H9 (cell line): ENCODE measurements at places on chromosomes 7 and 10.

- H3K27me3 ChIP-seq, result no peaks in the 10 kb centered on the region; the same call in none of the 2 replicates
- no peaks in the 10 kb centered on the region for H3K4me1 ChIP-seq
- DNase-seq, result no peak
- H3K27ac ChIP-seq, result no peak overlapping the region
These were observed 41.7 kb downstream of the GTF2IRD1 start for GRCh38 chr7:74495112-74496086.

DNA sequence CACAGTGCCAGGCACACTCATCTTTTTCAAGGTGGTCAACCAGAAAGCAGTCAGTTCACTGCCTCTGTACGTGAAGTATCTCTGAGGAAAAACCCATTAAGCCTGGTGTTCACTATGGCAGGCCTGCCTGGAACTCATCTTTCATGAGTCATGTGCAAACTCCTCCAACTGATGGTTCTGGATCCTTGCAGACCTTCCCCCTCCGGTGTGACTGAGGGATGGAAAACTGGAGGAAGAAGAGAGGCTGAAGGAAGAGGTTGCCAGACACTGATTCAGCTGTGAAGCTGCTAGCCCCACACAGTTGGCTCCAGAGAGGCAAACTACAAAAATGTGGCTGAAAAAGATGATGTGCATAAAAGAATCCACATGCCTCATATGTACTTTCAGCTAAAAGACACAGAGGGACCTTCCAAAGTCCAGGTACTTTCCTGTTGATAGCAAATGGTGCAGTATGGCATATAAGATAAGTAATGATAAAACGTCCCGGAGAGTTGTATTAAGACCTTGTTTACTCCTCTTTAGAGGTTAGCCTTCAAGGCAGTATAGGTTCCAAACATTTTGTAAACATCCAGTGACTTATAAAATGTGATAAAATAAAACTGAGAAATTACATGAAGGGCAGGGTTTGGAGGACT lies 2.7 kb downstream of the CYP3A5 start:
- H3K4me1 ChIP-seq, result no peaks in the 10 kb centered on the region
- no peak for DNase-seq
- H3K27ac ChIP-seq, result no peak overlapping the region

- no peak overlapping the region for H3K4me3 ChIP-seq
- no peaks in the 10 kb centered on the region for H3K4me1 ChIP-seq
- H3K27ac ChIP-seq, result no peak overlapping the region
- H3K27me3 ChIP-seq, result no peaks in the 10 kb centered on the region
- DNase-seq, result no peak
These were observed 63.7 kb upstream of the CREB5 start for GRCh38 chr7:28348636-28349035.

- DNase-seq, result no peak
- H3K4me1 ChIP-seq, result no peaks in the 10 kb centered on the region; the same call in 1 of the 2 replicates
- no peaks in the 10 kb centered on the region for H3K36me3 ChIP-seq
- no peaks in the 10 kb centered on the region for H3K27me3 ChIP-seq
- no peak overlapping the region for H3K4me3 ChIP-seq
These were observed 120.7 kb downstream of the SRPK2 start for GRCh38 chr7:105268056-105268455.

GRCh38 chr10:22837351-22837750 lies 90.5 kb upstream of the ARMC3 start:
- no peak for DNase-seq
- no peaks in the 10 kb centered on the region; the same call in 1 of the 2 replicates for H3K4me1 ChIP-seq
- no peaks in the 10 kb centered on the region for H3K27me3 ChIP-seq
- H3K4me3 ChIP-seq, result no peak overlapping the region
- H3K27ac ChIP-seq, result no peak overlapping the region

DNA sequence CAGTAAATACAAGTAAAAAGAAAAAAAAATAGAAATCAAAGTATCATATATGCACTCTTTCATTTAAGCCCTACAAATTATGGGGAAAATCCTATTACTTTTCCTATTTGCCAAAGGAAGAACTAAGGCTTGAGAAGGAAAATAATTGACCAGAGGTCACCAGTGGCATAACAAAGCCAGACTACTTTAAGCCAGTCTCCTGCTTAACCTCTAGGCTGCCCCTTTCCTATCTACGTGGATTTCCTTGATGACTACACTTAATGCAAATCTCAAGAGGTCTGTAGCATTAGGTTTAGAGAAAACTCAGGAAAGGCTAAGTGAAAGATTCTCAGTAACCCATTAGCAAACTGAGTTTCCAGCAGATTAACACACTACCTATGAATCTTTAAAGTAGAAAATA lies 49.8 kb downstream of the TPK1 start:
- no peaks in the 10 kb centered on the region for H3K27me3 ChIP-seq
- no peak overlapping the region for H3K4me3 ChIP-seq
- no peak for DNase-seq

DNA sequence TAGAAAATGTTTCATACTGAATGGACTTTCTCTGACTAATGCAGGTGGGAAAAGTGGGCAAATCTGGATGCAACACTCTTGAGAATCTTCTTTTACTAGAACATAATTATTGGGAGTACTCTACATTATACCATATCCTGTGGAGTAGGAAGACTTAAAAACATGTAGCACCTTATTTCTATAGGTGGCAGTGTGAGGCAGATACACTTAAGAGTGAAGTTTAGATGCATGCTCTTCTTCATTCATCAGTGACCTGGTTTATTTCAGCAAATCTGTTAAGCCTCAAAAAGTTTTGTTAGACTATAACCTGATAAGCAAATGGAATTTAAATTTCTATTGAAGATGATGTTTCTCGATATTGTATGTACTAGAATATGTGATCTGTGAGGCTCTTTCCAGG lies 1087.1 kb upstream of the LRRN3 start:
- no peaks in the 10 kb centered on the region for H3K4me1 ChIP-seq
- H3K27me3 ChIP-seq, result no peaks in the 10 kb centered on the region
- DNase-seq, result no peak
- no peak overlapping the region for H3K4me3 ChIP-seq
- no peaks in the 10 kb centered on the region for H3K36me3 ChIP-seq

GRCh38 chr10:44463511-44464121 lies 78.7 kb upstream of the CXCL12 start:
- no peaks in the 10 kb centered on the region for H3K27me3 ChIP-seq
- no peak overlapping the region for H3K27ac ChIP-seq
- no peak overlapping the region for H3K4me3 ChIP-seq
- no peaks in the 10 kb centered on the region for H3K36me3 ChIP-seq
- no peaks in the 10 kb centered on the region for H3K4me1 ChIP-seq
- no peak for DNase-seq

GRCh38 chr7:112777406-112777805 lies 12.8 kb downstream of the TMEM168 start:
- no peak overlapping the region for H3K27ac ChIP-seq
- DNase-seq, result no peak
- H3K4me3 ChIP-seq, result no peak overlapping the region
- peaks cover 9% of the 10 kb centered on the region for H3K36me3 ChIP-seq

GRCh38 chr10:56927701-56928100 lies 566.6 kb upstream of the ZWINT start:
- no peak overlapping the region for H3K4me3 ChIP-seq
- no peak overlapping the region for H3K27ac ChIP-seq
- H3K36me3 ChIP-seq, result peaks cover 4% of the 10 kb centered on the region; the same call in 1 of the 2 replicates
- H3K27me3 ChIP-seq, result no peaks in the 10 kb centered on the region

DNA sequence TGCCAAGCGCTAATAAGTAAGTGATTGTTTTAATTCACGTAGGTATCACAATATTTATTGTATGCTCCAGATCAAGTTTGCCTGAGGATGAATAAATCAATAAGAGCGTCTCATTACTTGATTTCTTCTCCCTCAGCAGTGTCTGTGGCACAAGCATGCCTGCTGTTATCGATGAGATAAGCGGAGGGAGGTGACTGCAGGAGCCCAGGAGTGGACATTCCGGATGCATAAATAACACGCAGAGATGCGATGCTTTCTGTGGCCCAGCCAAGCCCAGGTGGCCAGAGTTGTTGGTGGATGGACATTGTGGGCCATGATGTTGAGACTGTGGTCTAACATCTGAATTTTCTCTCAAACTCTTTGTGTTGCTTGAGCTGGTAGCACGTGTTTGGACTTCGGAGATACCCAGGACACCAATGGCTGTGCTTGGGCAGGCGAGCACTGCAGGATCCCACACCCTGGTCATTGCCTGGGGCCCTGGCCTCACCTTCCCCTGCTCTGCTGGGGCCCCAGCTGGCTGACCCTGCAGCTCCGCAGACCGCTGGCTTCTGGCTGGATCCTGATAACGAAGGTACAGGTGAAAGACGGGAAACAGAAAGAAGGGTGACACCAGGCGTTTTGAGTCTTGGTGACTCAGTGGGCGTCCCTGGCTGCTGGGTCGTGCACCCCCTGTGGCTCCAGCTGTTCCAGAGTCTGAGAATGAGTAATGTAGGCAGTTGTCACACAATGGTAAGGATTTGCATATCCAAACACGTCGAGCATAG lies 31.2 kb upstream of the MNX1 start:
- H3K4me3 ChIP-seq, result no peak overlapping the region
- no peaks in the 10 kb centered on the region for H3K27me3 ChIP-seq
- H3K27ac ChIP-seq, result no peak overlapping the region
- no peak for DNase-seq
- no peaks in the 10 kb centered on the region for H3K4me1 ChIP-seq

DNA sequence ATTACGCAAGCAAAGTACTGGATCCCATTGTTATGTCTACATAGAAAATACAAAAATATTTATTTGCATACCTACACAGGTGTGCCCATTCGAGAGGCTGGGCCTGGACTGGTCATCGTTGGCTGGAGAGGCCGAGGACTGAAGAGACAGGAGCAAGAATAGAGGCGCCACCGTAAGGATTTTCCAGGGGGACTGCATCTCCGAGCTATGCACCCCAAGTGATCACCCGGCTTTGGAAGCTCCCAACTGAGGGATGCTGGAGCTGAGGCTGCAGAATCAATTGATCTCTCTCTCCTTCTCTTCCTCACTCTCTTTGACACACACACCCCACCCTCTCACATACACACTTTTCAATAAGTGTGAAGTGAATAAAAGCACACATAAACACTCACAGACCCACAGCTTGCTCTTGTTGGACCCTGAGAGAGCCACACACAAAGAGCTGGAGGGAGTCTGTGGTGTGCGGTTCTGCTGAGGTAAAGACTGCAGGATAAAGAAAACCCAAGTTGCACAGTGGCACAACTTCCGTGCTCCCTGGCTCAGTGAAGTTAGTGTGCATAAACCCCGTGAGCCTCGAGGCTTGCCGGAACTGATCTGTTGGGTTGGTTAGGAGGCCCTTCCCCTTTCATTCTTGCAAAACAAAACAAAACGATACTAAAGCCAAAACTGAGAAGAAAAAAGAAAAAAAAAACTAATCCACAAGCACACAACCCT lies at the start of gene AOAH:
AOAH (minus strand) TSS at position 544 of the 714 bp plus-strand sequence; CDS start at position 198, 346 bp downstream.
- H3K4me3 ChIP-seq, result no peak within 1 kb of the TSS
- no peaks in the 10 kb centered on the region for H3K27me3 ChIP-seq
- no peaks in the 10 kb centered on the region for H3K4me1 ChIP-seq
- no peak within 1 kb of the TSS for H3K27ac ChIP-seq
- H3K36me3 ChIP-seq, result no peaks in the 10 kb centered on the region

GRCh38 chr7:15848362-15848761 lies 161.9 kb upstream of the MEOX2 start:
- H3K4me1 ChIP-seq, result no peaks in the 10 kb centered on the region
- H3K27me3 ChIP-seq, result no peaks in the 10 kb centered on the region; the same call in 1 of the 2 replicates
- no peaks in the 10 kb centered on the region for H3K36me3 ChIP-seq
- DNase-seq, result no peak
